ENCODE measurements at places on chromosomes 7 and 10.

GRCh38 chr10:119478811-119479341, 63.6 kb downstream of the RGS10 start:
- no peak for DNase-seq

- peak; percentile 19 for DNase-seq
These were observed 91.5 kb downstream of the GSDME start for GRCh38 chr7:24665564-24666294.

- no peak for DNase-seq
These were observed 65.9 kb downstream of the FAM204A start for GRCh38 chr10:118276204-118276603.

GRCh38 chr7:100538348-100538653, 702 bp upstream of the AGFG2 start:
- DNase-seq, result no peak

GRCh38 chr10:94420516-94420915, 18.2 kb downstream of the TBC1D12 start:
- DNase-seq, result no peak

- DNase-seq, result no peak
These were observed 421.3 kb upstream of the GALNT17 start for GRCh38 chr7:70710651-70711050.

GRCh38 chr7:127911968-127912511, 119.2 kb downstream of the LRRC4 start:
- no peak for DNase-seq

DNA sequence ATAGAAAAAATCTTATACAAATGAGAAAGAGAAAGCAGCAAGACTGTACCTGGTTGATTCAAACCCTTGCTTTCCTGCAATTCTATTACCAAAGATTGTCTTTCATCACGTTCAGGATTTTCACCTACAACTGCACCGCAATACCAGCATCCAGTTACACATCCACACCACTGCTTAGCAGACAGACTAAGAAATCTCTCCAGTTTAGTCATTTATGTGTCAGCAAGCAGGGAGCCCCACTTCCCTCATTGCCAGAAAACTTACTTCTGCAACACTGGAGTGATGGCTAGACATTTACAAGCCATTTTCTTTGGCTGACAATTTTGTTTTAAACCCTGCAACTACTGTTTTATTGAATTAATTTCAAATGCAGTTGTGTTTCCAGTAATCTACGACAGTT, 359.6 kb upstream of the MEOX2 start:
- no peak for DNase-seq

DNA sequence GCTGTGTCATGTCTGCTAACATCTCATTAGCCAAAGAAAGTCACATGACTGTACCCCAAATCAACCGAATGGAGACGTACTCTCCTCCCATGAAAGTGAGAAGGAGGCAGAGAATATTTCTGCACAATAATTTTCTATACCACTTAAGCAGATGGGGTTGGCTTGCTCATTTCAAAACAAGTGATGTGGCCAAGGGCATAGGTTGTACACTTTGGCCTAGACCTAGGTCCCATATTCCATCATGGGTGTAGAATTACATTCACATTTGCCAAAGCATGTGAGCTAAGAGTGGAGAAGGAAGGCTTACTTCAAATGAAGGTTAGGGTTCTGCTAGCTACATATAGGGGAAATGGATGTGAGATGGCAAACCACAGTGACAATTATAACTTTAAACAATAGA, 83.0 kb downstream of the ZNF365 start:
- no peak for DNase-seq

Data from stimulated activated CD8-positive, alpha-beta memory T cell treated with anti-CD3 and anti-CD28 coated beads, Interleukin-15, amount 100 ng/mL, for 1 hour (primary cell).